Mesenteric fat pad (tissue), 1 donor: ENCODE measurements at places on chromosomes 16 and 17. TPM values are rescaled to one million over a fixed set of nuclear protein-coding genes. Genes with fewer than 3 reads are reported as not detected.

- no peak for DNase-seq
Observed at GRCh38 chr16:466651-467050, 41.2 kb downstream of the RAB11FIP3 start.

GRCh38 chr16:12995721-12996372 lies 94.4 kb downstream of the SHISA9 start:
- no peak for DNase-seq

GRCh38 chr16:3691761-3692160 lies 25.6 kb downstream of the TRAP1 start:
- no peak for DNase-seq

GRCh38 chr16:2467528-2468232 lies 3.4 kb upstream of the NTN3 start:
- DNase-seq = no peak

GRCh38 chr16:11232852-11233726 lies 22.9 kb downstream of the SOCS1 start:
- no peak for DNase-seq

DNA sequence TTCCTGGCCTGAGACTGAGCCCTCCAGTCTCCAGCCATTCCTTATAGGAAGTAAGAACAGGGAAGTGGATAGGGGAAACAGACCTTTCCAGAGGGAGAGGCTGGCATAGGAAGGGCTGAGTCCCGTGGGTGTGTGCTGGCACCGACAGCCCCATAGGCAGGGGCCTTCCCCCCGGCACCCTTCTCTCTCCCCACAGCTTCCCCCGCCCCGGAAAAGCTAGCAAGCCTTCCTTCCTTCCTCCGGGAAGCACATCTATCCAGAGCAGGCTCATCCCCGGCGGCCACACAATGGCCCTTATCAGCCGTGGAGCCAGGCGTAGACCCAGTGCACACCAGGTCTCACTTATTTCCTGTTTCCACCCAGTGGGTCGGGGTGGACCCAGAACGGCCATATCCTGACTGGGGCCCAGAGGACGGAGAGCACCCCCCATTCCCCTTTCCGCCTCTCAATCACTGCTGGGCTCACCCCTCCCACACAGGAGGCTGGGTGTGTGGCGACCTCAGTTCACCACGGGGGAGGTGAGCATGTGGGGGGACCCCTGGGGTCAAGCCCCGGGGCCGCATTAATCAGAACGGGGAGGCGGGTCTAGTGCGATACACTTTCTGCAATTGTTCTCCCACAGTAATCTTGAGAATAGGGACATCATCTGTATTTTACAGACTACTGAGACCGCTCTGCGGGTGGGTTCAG lies 950 bp upstream of the MYO1C start:
- no peak for DNase-seq

GRCh38 chr16:86980644-86981043 lies 336.5 kb downstream of the C16orf95 start:
- peak; percentile 53 for DNase-seq

GRCh38 chr17:39073916-39074315 lies 77.5 kb downstream of the PLXDC1 start:
- no peak for DNase-seq

DNA sequence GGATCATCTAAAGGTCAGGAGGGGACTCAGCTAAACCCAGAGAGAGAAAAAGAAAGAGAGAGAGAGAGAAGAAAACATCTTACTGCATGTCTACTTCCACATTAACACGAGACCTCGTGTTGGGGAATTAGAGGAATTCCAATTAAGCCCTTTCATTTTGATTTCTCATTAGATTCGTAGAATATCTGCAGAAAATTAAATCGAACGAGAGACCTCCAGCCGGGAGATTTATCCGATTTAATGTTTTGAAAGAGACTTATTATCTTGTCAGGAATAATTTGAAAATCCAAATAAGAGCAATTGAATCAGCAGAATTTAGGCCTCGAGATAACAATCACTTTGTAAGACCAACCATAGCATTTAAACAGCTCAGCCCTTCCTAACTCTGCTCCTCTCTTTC lies 175.6 kb downstream of the ABCC12 start:
- no peak for DNase-seq

GRCh38 chr17:73693071-73693470 lies 48.8 kb upstream of the SDK2 start:
- DNase-seq = no peak

- no peak for DNase-seq
Observed at GRCh38 chr17:15480204-15480603, 12.8 kb upstream of the CDRT4 start.

- DNase-seq = no peak
Observed at GRCh38 chr17:69067274-69068047, 6.7 kb upstream of the ABCA9 start.

GRCh38 chr17:65771704-65772103 lies 210.3 kb upstream of the AXIN2 start:
- no peak for DNase-seq

DNA sequence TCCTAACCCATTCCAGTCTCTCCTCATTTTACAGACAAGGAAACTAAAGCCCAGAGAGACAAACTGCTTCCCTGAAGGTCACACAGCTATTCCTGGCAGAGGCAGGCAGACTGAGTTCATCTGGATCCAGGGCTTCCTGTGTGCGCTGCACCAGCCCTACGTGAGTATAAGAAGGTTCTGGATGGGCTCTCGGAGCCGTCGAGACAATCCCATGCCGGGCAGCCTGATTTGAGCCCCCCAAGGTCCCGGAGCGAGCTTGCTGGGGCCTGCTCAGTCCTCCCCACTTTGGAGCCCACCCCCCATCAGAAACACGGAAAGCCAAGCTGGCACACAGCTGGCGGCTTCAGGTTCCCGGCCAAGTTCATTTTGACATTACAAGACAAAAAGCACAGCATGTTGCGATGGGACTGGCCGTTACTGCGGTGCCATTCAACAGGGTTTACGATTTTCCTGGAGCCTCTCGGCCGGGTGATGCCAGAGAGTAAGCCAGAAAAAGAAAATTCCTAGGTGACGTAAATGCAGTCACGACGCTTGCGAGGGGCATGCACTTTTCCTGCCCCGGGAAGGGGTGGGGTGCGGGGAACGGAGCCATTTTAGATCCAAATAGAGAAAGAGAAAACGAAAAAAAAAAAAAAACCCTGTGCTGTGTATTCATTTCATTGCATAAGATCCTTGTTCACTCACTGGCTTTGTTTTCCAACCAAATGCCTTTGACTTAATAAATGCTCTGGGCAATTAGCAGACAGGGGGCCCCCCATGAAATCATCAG lies 167.1 kb upstream of the FOXF1 start:
- no peak for DNase-seq

ZDHHC1 gene
- 9.5 TPM for total RNA-seq

SMPD3 gene
- total RNA-seq = 0.58 TPM

TLCD3A gene
- total RNA-seq = 11.5 TPM

SULT1A4 gene
- 11.6 TPM for total RNA-seq

CCL4 gene
- total RNA-seq = 25.3 TPM
